ENCODE measurements at places on chromosomes 1 and 21.

DNA sequence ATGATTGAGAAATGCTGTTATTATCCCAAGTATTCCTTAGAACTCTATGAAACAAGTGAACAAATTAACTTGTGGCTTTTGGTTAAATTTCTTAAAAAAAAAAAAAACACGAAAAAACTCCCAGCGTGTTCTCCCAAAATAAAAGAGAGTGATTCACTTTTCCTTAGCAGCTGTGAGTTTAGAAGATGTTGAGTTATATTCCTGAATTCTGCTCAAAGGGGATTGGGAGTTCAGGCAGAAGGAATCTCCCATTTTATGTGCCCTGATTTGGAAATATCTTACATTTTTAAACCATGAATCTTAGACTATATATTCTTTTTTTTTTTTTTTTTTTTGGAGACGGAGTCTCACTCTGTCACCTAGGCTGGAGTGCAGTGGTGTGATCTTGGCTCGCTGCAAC lies 34.3 kb downstream of the SMG7 start:
- peak; percentile 48 for DNase-seq

GRCh38 chr1:72230746-72231145 lies 51.6 kb downstream of the NEGR1 start:
- peak; percentile 45 for DNase-seq

GRCh38 chr1:205424901-205425600 lies 3.2 kb upstream of the LEMD1 start:
- no peak for DNase-seq

- DNase-seq: no peak
Observed at GRCh38 chr1:208538587-208538986, 294.4 kb upstream of the PLXNA2 start.

DNA sequence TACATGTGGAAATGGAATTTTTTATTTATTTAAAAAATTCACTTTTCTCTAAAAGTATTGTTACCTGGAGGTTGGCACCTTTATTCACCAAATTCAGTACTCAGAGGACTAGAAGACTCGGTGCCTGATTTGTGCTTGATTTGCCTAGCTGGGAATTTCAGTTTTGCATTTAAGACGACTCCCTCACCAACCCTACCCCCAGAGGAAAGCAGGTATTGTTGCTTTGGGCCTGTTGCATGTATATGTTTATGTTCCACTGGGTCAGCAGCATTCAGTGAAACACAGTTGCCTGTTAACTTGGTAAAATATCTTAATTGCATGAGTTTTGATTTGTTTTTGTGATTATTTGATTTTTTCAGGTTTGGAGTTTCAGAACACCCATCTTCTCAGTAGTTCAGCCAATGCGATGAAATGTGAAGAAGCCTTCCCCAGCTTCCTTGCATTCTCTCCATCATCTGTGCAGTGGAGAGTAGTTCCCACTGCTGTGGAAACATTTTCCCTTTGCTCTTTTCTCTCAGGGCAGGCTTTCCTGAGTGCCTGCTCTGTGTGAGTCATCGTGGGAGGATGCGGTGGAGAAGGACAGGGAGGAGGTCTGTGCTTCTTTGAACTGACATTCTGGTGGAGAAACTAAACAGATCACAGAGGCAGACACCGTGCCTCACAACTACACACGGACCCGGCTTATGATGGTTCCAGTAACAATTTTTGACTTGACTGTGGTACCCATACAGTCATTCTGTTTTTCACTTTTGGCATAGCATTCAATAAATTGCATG lies 6.4 kb downstream of the ADARB1 start:
- peak; percentile 53 for DNase-seq

GRCh38 chr1:112346801-112347350 lies 49.1 kb upstream of the CTTNBP2NL start:
- DNase-seq: no peak

DNA sequence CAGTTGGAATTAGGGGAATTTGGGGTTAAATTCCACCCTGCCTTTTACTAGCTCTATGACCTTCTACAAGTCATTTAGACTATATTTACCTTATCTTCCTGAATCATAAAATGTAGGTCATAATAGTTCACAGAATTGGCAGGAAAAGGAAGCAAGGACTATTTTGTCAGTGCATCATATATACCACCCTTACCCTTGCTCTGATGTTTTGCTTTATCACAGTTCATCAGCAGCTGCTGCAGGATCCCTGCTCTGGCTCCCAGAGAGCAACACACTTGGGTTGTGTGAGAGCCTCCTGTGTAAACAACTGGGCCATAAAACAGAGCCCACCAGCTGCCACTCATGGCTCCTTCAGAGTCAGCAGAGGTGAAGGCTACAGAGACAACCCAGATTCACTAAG lies 631.6 kb upstream of the CAMK1G start:
- DNase-seq: no peak

DNA sequence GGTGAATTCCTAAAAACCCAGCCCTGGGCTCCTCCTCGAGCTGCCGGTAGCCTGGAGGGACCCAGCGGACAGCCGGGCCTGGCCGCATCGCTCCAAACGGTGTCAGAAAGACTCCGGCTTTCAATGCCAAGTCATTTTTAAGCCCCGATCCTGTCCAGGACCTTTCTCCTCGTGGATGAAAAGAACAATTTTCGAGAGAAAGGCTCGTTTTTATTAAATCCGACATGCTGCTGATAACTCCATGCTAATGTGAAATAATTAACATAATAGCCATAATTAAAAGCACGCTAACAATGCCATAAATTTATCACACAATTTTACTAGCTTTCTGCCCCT lies 4.6 kb upstream of the FOXD3 start:
- no peak for DNase-seq

DNA sequence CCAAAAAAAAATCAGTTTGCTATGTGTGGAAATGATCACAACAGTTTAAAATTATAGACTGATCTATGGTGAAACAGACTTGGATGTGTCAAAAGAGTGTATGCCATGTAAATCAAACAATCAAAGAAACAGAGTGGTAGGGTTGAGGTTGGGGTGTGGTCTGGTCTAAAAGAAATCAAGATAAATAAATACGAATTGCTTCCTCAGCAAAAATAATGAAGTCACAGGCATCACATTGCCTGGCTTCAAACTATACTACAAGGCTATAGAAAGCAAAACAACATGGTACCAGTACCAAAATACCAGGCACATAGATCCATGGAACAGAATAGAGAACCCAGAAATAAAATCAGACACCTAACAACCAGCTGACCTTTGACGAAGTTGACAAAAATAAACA lies 1796.9 kb downstream of the NCAM2 start:
- DNase-seq: no peak

GRCh38 chr1:67171574-67171955 lies 5.3 kb downstream of the IL23R start:
- no peak for DNase-seq

- no peak for DNase-seq
Observed at GRCh38 chr1:208242146-208242545, 2.0 kb downstream of the PLXNA2 start.

DNA sequence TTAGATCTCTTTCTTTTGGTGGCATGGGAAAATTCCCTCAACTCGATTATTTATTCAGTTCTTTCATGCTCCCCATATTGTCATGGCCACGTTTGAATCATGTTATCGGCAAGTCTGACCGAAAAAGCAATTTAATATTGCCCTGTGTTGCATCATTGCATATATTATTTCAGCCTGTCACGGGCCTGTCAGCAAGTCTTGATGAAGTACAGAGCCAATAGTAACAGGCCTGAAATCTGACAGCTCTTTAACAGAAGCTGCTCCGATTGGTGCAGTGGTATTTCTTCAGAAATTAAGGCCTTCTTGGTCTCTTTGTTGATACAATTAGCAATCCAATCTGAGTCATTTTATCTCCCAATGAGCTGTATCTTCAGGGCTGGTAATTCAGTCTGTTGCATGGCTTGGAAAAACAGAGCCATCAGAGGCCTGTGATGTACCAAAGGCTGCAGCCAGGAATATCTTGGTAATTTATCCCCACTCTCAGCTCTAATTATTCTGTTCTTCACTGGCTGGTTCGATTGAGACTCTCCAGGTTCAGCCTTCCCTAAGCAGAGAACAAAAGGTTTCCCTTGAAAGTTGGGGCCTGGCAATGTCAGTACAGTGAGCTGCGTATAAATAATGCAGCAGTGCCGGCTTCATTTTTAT lies 149.5 kb downstream of the FGGY start:
- peak; percentile 99 for DNase-seq

GRCh38 chr1:61295818-61296537 lies 213.6 kb downstream of the NFIA start:
- no peak for DNase-seq

DNA sequence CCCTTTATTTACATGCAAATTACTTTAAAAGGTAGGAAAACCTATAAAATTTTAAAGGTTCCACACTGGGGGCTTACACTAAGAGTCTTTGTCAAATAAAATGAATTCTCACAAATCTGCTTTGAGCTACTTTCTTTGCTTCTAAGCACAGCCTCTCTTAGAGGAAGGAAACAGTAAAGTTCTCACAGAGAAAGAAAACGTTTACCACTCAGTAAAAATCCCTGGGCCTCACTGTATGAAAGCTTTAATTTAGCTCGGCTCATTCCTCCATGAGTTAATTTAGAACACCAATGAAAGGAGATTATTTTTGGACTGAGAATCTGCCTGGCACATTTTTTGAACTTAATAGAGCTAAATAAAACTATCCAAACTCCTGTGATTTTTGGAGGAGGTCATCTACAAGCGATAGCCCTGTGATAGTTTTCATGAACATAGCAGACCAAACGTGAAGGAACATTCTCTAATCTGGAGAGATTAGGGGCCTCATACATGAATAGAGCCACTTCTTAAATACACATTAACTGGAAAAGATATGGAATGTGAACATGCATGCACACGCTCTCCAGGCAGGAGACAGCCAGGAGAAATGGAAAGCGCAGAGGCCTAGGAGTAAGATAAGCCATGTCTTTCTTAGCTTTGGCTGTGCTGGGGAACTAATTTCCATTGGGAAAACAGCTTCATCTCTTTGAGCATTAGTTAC lies 32.8 kb downstream of the PRRX1 start:
- no peak for DNase-seq

GRCh38 chr1:30788580-30789387 lies 31.2 kb upstream of the LAPTM5 start:
- DNase-seq: no peak

GRCh38 chr1:235763962-235764361 lies 102.7 kb downstream of the LYST start:
- no peak for DNase-seq

DNA sequence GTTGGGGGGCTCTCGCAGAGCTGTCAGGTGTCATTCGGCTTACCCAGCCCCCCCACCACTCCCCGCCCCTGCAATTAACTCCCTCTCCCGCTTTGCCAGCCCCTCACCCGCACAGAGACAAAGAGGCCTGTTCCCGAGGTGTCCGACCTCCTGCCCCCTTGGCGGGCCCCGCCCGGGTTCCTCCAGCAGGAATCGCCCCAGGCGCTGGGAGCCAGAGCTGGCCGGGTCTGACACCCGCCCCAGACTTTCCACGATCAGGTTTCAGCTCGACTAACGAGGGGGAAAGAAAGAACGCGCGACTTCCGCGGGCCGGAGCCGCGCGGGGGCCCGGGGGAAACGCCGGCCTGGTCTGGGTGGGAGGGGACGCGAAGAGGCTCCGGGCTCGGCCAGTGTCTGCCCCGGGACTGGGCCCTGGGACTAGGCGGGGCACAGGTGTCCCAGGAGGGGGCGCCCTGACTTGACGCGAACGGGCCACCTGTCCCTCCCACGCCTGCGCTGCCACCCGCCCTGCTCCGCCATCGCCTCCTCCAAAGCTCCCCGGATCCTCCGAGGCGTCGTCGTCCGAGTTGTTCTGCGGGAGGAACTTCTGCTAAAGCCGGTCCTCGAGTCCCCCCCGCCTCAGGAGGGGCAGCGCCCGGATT lies 36.4 kb upstream of the HHAT start:
- peak; percentile 11 for DNase-seq

DNA sequence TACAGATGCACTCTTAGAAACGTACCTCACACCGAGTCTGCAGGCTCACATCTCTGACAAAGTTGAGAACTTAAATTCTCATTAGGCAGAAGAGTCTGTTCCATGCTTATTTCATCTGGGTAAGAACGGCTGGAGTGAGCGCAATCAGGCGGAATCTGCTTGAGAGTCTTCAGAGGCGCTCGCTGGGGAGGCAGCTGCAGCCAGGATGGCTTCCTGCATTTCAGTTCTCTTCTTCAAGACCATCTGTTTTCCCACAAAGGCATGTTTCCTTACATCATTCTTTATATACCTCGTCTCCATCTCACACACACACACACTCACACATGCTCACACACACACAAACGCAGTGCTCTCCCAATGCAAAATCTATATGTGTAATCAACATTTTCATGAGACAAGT lies 497.1 kb downstream of the AJAP1 start:
- DNase-seq: no peak

GRCh38 chr1:119943216-119943615 lies 46.9 kb upstream of the ADAM30 start:
- DNase-seq: no peak

DNA sequence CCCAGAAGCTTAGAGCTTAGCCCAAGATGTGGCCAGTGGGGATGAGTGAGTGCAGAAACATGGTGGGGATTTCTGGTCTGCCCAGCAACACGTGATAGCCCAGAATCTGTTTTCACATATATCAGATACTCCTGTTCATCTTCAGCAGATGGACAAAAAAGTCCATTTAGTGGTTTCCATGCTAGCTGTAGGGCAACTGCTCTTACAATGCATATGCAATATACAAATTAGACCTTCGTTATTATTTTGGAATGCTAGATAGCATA lies 96.9 kb upstream of the SGIP1 start:
- DNase-seq: no peak

- DNase-seq: peak; percentile 82
Observed at GRCh38 chr1:218659911-218660677, 315.0 kb downstream of the TGFB2 start.

DNA sequence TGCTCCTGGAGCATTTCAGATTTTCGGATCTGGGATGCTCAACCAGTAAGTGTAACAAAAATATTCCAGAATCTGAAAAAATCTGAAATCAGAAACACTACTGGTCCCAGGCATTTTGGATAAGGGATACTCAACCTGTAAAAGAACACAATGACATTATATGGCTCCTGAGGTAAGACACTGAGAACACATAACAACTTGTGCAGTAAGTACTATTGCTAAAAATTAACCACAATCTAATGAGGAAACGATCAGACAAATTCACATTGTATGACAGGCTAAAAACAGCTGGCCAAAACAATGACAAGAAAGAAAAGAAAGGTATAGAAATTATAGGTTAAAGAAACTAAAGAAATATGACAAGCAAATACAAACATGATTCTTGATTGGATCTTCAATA lies 54.9 kb downstream of the LTN1 start:
- DNase-seq: no peak

- no peak for DNase-seq
Observed at GRCh38 chr1:187229496-187229895, 400.7 kb downstream of the PLA2G4A start.

GRCh38 chr1:231919239-231919885 lies 292.8 kb downstream of the DISC1 start:
- DNase-seq: no peak

GRCh38 chr1:160731990-160732389 lies 7.1 kb upstream of the SLAMF7 start:
- no peak for DNase-seq

- DNase-seq: peak; percentile 24
Observed at GRCh38 chr1:220680085-220680687, 10.0 kb upstream of the C1orf115 start.
